ENCODE measurements at places on chromosomes 2 and 18.

GRCh38 chr2:42931818-42932195 lies 139.4 kb upstream of the HAAO start:
- DNase-seq = peak; percentile 76

GRCh38 chr18:35335866-35336265 lies 8.4 kb downstream of the ZNF24 start:
- DNase-seq = no peak

GRCh38 chr18:77197073-77197472 lies 52.6 kb upstream of the GALR1 start:
- DNase-seq = peak; percentile 37

GRCh38 chr2:154013514-154013913 lies 141.8 kb downstream of the GALNT13 start:
- no peak for DNase-seq

DNA sequence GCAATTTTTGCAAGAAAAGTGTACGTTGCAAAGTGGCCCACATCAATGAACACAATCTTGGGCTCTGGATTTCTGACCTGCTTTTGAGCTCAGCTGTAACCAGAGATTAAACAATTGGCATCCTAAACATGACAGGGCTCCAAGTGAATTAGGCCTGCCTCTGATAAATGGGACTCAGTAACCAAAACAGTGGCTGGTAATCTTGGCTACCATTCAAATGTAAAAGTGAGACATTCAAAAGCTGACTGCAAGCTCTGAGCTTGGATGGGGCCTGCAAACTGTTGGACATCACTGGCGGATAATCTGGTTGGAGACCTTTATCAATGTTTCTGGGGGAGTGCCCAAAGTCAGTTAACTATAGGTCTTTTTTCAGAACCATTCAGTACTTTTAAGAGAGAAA lies 160.7 kb downstream of the RAB3GAP1 start:
- DNase-seq = peak; percentile 13

- DNase-seq = no peak
These were observed 12.0 kb downstream of the WDFY1 start for GRCh38 chr2:223932816-223933800.
